ENCODE measurements at places on chromosomes 12 and 14.

DNA sequence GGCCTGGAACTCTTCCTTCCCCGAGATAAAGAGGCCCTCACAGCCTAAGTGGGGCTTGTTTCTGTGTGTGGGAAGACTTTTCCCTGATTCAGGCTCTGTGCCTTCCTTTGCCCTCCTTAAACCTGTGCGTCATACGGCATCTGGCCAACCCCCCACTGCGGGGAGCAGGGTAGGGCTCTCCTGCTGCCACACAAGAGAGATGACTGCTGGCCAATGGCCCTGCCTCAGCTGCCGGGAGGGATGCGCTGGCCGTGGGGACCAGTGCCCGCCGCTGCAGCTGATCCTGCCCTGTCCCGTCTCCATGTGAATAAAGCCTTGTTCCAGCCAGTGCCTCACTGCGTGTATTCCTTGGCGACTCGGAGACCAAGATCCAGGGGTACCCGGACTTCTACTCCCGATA, 42.5 kb upstream of the BEGAIN start:
- no peak for DNase-seq

DNA sequence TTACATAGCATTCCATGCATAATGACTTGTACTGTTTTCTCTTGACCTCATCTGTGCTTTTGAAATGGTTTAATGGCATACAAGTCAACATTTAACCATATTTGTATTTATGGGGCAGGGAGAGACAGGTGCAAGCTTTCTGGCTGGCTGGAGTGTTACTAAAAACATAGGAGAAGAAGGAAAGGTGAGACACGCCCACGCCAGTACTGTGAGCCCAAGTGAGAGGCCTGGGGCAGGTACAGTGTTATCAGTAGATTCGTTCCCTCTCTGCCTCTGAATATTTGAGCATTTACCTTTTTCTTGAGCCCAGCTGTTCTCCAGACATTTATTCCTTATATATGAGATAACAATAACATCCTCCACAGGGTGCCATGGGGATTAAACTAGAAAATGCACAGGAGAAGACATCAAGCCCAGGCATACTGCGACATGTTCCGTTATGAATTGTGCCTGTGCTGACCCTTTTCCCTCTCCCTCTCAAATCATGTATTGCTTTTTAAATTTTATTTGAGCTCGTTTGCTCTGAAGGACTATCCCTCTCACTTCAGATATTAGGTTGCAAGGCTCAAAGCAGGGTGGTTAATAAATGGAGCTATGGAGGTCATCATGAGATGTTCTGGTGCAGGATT, 34.6 kb upstream of the TUBA1C start:
- DNase-seq: no peak

DNA sequence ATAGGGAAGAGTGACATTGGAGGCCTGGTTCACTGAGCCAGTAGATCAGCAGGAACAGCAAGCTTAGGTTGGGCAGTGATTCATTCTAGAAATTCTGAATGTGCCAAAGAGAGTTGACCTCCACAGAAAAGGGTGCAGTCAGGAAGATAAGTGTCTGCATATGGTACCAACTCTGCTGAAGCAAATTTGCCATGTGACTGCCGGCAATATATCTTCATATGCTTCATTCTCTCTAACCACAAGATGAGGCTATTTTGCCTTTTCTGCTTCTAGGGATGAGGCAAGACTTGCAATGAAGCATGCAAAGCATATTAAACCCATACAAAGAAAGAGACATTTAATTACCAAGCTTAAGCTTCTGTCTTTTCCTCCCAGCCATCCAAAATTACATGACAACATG, 13.6 kb downstream of the CCDC198 start:
- DNase-seq: peak; percentile 56

DNA sequence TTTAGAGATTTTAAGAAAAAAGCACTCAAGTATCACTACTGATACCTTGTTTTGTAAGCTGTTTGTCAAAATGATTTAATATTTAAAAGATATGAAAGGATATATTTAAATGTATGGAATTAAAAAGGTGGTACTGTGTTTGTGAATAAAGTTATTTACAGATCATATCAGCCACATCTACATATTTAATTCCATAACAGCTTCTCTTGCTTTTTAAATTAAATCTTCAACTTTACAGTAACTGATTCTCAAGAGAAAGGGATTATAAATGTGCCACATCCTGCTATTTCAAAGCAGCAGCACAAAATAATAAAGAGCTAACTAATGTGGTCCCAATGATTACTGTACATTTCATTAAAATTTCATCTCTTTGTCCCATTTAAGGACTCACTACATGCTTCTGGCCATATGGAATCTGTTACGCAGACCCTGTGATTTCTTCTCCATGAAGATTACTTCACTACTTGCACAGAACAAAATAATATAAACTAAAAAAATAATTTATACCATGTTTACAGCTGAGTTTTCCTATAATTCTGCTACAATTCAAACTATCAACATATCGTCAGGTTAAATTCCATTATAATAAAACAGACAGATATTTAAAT, 117.8 kb downstream of the MED13L start:
- DNase-seq: no peak

DNA sequence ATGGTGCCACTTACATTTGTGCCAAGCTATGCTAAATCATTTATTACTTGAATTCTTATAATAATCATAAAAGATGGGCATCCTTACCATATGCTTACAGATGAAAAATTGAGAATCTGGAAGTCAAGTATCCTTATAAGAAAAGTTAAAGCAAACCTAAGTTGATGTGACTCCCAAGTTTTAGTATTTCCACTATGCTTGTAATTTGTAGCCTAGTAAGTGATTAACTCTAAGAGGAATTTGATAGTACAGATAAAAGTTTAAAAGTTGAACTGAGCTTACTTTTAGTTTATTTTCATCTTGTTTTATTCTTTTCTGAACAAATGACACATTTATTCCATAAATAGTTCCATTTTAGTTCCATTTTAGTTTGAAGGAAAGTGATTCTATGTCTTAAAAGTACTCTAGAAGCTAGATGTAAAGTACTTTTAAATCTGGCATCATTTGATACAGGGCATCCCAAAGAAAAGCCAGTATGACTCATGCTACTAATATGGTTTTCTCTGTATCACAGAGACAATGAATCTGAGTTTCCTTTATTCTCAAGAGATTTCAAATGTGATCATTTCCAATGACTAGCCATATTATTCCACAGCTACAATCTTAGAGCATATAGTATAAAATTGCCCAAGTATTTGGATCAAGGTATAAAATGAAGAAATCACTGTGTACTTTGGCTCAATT, 596.0 kb downstream of the SLC16A7 start:
- no peak for DNase-seq

GRCh38 chr14:90276646-90277367, 20.5 kb downstream of the PSMC1 start:
- no peak for DNase-seq

DNA sequence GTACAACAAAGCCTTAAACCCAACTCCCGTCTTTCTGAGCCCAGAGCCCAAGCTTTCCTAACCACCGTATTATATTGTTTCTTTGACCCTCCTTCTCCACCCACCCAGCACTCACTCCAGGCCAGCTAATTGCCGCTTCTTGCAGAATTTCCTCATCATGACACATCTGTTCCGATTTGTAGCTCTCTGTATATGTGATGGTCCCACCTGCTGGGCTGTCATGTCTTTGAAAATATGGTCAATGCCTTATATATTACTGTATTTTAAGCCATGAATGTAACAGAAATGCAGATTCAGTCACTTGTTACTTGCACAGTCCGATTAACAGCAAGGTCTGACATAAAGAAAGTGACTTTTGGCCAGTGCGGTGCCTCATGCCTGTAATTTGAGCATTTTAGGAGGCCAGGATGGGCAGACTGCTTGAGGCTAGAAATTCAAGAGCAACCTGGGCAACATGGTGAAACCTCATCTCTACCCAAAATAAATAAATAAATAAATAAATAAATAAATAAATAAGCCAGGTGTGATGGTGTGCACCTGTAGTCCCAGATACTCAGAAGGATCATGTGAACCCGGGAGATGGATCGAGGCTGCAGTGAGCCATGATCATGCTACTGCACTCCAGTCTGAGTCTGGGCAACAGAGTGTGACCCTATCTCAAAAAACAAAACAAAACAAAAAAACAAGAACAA, 359.8 kb downstream of the ATP23 start:
- no peak for DNase-seq

- DNase-seq: no peak
Measured at GRCh38 chr12:12048714-12049113, 22.0 kb upstream of the BCL2L14 start.

GRCh38 chr14:93462479-93462878, 31.7 kb downstream of the UNC79 start:
- no peak for DNase-seq

DNA sequence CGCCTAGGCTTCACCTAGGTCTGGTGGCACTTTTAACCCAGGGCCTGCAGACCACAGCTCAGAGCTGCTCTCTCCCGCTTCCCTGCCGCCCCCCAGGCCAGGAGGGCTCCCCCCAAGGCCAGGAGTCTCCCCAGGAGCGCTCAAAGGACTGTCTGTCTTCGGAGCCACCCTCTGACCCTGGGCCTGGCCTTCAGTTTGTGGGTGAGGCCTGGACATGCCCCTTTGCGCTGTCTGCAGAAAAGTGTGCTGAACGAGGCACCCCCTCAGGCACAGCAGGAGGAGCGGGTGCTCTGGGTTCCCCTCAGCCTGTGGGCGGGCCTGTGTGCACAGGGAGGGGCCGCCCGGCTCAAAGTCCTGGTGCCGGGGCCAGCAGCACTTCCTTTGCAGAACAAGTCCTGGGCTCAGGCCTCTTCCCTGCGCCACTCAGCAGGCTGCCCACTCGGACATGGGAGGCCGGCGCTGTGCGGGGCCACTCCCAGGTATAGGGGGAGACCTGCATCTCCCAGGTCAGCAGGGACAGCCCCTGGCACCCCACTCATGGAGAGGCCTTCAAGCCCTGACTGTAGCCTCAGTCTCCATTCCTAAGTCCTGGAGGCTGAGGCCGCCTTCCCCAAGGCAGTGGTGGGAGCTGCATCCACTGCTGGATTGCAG, 14.3 kb downstream of the DEGS2 start:
- DNase-seq: no peak

DNA sequence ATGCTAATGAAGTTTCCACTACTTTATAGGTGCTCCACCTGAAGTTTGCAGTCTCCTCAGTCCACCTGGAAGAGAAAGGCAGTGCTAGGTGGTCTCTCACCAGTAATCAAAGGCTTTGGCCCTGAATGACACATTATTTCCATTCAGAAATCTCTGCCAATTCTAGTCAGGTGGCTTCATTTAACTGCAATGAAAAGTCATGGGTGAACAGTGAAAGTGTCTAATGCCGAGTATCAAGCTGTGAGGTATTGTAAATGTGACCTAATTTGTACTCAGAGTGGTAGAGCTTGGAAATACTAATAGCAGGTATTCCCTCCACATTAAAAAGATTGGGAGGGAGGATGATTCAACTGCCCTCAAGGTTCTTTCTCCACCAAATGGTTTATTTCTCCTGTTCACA, 220.9 kb upstream of the LRFN5 start:
- no peak for DNase-seq

GRCh38 chr12:11969437-11970154, 101.1 kb upstream of the BCL2L14 start:
- no peak for DNase-seq

- DNase-seq: peak; percentile 83
Measured at GRCh38 chr14:72608391-72609204, 285.3 kb downstream of the DPF3 start.

- DNase-seq: no peak
Measured at GRCh38 chr12:132143336-132144071, 615 bp downstream of the DDX51 start.

DNA sequence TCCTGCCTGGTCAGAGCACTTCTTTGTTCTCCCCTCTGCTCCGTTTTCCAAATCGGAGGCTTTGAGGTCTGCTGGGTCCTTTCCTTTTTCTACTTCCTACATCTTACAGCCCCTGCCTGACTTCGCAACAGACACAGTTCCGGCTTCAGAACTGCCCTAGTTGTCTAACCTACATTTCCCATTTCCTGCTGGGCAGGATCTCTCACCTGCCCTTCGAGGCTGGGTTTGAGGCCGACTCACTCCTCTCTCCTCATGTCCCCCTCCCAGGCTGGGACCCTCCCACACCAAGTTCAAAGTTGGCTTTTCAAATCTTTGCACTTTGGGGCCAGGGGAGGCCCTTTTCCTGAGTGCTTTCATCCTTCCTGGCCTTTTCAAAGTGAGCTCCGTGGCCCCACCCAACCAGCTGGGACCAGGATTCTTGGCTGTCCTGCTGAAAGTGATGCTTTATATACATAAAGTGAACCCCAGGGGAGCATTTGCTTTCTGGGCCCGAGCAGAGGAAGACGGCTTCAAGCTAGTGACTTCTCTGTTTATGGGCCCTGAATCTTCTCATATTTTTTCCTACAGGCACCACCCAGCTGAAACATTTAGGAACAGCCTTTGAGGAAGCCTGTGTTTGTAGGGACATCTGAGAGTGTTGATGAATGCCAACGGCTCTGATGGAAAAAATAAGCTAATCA, 281.0 kb upstream of the CRY1 start:
- no peak for DNase-seq
